Mesendoderm (in vitro differentiated cells): ENCODE measurements at places on chromosomes 12 and 14.

DNA sequence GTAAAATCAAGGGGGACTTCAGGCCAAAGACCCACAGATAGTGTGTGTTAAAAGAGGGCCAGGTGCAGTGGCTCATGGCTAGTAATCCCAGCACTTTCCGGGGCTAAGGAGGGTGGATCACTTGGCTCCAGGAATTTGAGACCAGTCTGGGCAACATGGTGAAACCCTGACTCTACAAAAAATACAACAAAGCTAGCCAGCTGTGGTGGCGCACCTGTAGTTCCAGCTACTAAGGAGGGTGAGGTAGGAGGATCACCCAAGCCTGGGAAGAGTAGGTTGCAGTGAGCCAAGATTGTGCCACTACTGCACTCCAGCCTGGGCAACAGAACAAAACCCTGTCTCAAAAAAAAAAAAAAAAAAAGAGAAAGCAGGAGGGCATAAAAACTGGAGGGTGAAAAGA lies 8.5 kb downstream of the VCPKMT start:
- no peak for DNase-seq

GRCh38 chr14:24233538-24233866 lies 773 bp downstream of the GMPR2 start:
- peak; percentile 24 for DNase-seq

DNA sequence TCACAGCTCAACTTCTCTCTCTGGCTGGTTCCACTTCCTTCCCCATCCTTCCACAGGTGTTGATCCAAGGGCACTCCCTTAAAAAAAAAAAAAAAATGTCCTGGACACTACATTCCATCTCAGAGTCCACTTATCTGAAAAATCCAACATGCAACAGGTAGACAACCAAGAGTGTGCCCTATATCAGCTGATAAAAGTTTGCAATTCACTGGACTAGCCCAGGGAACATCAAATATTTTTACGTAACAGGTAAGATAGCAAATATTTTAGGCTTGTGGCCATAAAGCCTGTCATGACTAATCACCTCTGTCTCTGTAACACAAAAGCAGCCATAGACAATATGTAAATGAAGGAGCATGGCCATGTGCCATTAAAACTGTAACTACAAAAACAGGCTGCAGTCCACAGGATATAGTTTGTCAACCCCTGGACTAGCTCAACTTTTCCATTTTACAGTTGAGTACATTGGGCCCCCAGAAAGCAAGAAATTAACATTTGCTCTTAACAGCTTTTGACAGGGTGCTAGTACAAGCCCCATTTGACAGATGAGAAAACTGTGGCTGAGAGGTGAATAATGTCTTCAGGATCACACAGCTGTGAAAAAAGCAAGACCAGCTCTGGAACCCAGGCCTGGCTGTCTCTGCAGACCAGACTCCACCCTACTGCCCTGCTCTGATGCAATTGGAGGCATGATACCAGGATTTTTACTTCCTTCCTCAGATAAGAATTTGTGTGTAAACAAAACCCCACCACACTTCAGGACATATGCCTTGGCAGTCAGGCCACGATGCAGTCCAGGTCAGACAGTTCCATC lies 68.9 kb downstream of the CMKLR1 start:
- no peak for DNase-seq

DNA sequence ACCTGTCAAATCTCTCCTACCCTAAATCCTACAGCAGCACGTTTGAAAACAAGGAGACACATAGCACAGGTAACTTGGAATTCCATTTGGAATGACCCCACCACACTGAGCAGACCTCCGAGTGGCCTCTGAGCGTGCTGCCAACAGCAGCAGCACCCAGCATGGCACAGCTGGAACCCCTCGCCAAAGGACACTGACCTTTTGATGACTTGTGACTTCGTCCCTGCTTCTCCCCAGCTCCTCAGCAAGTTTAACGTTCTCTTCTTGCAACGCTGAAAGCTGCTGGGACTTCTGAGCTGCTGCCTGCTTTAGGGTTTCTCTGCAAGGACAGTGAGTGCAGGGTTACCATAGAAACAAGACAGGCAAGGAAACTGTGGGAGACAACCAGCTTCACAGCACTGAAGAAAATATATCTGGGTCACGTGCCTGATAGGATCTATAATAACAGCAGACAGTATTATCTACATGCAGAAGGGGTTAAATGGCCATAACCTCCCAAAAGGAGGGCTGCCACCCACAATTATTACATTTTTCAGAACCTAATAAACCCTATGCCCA lies 43.3 kb upstream of the VPS33A start:
- peak; percentile 5 for DNase-seq

GRCh38 chr14:95146079-95146771 lies 11.1 kb downstream of the DICER1 start:
- no peak for DNase-seq

DNA sequence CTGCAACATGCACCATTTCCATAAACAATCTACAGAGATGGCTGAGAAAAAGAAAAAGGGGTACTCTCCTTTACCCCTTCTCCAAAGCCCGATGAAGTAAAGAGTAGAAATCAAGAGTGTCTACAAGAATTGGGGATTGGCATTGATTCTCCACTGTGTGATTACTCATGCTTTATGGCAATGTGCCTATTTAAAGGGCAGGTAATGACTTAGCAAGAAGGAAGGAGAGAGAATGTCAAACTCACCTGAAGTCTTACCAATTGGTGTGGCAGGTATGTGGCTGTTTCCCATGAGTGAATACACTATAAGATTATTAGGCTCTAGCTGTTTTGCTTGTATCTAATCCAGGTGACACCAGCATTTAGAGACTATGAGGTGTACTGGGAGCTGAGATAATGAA lies 275.3 kb downstream of the CCER1 start:
- DNase-seq: no peak

- DNase-seq: no peak
Observed at GRCh38 chr12:50187084-50187900, 20.1 kb upstream of the CERS5 start.

- DNase-seq: no peak
Observed at GRCh38 chr12:100433701-100434100, 40.0 kb upstream of the NR1H4 start.

GRCh38 chr12:45708901-45709300 lies 20.6 kb upstream of the ARID2 start:
- no peak for DNase-seq

DNA sequence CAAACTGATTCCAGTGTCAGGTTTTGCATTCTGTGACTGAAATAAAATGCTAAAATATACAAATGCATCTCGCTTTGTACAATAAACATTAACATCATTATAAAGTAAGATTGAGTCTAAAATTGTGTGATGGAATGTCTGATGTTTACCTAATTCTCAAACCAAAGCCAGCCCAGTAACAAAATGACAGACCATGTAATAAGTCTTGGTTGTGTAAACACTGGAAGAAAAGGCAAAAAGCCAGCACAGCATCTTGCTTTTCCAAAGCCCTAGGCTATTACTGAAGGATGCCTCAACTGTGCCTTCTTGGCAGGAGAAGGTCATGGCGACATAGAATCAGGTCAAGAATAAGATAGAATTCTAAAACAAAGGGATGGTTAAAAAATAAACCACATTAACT lies 169.6 kb downstream of the EGLN3 start:
- DNase-seq: no peak

DNA sequence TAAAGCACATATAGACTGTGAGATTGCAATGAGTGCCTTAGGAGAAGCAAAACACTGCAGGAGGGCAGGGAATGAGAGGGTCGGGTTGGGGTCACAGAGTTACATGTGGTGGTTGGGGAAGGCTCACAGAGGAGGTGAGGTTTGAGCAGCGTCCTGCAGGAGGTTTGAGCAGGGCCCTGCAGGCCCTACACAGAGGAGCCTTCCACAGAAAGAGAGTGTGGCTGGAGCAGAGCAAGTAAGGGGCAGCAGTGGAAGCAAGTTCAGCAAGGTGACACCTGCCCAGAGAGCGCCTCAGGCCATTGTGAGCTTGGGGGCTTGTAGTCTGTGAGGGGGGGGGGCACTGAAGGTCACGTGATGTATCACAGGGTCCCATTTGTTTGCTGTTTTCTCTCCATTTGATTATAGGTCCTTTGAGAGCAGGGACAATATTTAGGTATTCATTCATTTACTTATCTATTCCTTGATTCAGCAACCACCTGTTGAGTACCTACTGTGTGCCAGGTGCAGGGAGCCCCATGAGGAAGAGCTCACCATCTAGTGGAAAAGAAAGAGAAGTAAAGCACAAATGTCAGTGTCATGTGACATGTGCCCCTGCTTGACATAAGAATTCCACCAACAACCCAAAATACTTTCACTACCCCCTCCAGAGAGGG lies 56.6 kb downstream of the GALNT16 start:
- DNase-seq: no peak

DNA sequence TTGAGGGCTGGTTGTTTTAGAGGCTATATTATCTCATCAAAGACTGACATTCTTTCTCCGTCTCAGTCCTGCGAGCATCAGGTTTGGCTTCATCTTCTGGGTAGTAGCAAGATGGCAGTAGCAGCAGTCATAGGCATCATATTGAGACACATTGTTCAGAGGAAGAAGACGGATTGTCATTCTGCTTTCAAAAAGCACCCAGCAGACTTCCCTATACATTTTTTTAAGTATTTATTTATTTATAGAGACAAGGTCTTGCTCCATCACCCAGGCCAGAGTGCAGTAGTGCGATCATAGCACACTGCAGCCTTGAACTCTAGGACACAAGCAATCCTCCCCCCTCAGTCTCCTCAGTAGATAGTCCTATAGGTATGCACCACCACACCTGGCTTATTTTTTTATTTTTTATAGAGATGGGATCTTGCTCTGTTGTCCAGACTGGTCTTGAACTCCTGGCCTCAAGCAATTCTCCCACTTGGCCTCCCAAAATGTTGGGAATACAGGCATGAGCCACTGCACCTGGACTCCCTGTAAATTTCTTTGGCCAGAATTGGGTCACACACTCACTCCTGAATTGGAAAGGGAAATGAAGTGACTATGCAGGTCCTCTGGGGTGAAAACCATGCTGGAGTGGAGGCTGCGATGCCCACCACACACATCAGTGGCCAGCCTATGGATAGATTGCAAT lies 125.4 kb downstream of the SLC38A6 start:
- DNase-seq: no peak

DNA sequence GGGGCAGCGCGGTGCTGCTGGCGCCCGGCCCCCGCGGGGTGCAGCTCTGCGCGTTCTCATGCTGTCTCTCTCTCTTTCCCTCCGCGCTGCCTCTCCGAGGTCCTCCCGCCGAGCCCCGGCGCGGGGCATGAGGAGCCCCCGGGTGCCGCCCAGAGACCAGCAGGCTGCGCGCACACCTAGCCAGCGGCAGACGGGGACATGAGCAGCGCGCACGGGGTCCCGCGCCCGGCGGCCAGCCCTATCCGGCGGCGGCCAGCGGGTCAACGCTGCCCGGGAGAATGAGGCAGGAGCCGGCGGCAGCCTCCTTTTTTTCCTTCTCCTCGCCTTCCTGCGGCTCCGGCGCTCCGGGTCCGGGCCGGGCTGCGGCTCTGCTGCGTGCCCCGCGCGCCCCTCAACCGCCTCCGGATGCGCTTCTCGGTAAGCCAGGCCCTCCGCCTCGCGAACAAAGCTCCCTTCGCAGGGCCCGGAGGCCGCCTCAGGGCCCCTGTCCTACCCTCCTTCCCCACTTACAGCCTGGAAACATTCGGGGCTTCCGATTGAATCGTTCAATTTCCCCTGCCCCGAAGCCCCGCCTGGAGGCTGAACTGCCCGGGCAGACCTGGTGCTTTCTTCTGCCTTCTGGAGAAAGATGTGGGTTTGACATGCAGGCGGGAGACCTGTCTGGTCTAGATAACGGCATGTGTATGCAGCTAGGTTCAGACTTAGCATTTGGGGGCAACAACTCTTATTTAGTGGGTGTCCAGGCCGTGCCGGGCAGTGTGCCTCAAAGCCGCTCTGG lies at the start of gene TUNAR:
Gene TUNAR (plus strand): TSS at position 72 of the 778 bp plus-strand sequence.
- peak; percentile 62 for DNase-seq

- no peak for DNase-seq
Observed at GRCh38 chr12:84875241-84875640, 37.4 kb downstream of the SLC6A15 start.

DNA sequence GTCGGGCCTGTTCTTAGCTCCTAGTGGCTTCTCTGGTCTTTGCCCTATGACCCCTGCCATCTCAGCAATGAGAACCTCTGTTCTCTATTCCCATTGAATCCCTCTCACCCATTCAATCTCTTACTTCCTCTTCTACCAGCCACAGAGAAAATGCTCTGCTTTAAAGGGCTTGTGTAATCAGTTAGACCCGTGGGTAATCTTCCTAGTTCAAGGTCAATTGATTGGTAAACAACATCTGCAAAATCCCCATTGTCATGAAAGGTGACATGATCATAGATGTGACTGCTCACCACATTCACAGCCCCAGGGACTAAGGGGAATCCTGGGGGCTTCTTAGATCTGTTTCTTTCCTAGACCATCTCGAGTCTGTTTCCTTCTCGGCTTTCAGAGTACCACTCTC lies 7.2 kb upstream of the CCDC197 start:
- no peak for DNase-seq

GRCh38 chr14:68368850-68369249 lies 424.0 kb downstream of the ZFP36L1 start:
- DNase-seq: no peak

DNA sequence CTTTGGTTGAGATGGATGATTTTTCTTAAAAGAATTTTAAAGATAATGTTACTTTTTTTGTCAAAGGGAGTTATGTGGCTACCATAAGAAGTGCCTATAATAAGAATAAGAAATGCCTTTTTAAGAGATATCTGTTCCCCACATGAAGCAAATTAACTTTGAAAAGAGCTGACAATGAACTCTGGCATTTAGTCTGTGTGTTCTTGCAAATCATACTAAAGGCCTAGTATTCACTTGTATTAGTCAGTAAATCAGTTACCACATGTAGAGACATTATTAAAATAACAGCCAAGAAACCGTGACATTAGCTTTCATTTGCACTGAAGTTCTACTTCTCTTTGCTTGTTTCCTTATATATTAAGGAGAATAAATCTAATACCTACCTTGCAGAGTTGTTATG lies 296.3 kb downstream of the CCDC91 start:
- DNase-seq: no peak

DNA sequence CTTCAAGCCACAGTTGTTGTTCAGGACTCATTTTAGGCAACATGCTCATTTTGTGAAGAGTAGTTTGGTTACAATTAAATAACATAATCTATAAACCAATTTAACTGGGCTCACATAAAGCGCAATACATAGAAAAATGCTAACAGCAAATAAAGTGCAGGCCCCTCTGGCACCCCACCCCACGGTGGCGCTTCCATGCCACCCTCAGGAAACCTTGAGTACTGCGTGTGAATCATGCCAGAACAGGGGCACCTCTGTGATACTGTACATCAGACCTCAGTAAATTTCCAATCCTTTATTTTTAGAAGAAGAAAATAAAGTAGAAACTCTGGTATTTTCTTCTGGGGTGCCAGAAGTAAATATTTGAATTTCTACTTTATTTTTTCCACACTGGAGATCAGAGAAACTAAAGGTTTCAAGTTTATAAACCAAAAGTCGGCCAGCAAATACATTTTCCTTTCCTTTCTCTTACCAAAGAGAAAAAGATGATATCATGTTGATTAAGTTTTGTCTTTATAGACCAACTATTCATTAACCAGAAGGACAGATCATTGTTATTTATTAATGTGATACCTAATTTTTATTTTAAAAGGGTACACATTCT lies 316.8 kb downstream of the PAWR start:
- peak; percentile 41 for DNase-seq

GRCh38 chr12:55658635-55659391 lies 22.1 kb downstream of the OR10P1 start:
- no peak for DNase-seq
